WERI-Rb-1 (cell line): ENCODE measurements at places on chromosomes 2 and 18.

DNA sequence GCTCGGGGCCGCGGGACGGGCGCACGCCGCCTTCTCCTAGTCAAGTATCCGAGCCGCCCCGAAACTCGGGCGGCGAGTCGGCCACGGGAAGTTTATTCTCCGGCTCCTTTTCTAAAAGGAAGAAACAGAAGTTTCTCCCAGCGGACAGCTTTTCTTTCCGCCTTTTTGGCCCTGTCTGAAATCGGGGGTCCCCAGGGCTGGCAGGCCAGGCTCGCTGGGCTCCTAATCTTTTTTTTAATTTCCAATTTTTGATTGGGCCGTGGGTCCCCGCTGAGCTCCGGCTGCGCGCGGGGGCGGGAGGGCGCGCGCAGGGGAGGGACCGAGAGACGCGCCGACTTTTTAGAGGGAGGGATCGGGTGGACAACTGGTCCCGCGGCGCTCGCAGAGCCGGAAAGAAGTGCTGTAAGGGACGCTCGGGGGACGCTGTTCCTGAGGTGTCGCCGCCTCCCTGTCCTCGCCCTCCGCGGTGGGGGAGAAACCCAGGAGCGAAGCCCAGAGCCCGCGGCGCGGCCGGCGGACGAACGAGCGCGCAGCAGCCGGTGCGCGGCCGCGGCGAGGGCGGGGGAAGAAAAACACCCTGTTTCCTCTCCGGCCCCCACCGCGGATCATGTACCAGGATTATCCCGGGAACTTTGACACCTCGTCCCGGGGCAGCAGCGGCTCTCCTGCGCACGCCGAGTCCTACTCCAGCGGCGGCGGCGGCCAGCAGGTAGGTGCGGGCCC is 617 bp downstream of the FOSL2 start:
- DNase-seq: peak; percentile 72

GRCh38 chr2:233271693-233272092 is 20.2 kb downstream of the ATG16L1 start:
- no peak for DNase-seq

DNA sequence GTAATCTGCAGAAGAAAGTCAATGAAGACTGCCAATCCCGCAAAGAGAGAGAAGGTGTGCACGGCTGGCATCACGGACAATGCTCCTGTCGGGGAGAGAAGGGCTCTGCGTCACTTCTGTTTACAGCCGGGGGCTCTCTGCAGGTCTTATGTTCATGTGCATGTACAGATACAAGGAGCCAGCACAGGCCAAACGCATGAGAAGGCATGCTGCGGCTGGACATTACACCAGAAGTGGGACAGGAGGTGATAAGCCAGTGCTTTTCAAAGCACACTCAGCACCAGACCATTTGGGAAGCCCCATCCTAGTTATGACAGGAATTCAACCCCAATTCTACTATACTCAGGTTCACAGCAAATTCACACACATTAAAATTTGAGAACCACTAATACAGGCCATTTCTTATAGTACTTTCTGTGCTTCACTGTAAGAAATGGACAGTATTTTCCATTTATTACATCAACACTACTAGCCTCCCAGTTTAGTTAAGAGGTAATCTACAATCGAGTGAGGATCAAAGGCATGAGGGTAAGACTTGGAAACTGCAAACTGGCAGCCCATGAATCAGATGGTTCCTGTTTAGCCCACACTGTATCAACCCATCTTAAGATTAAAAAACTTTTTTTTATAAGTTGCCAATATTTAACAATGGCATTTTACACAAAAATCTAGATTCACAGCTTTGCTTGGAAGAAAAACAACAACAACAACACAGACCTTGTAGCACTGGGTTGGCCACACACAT is 38.2 kb downstream of the RMC1 start:
- DNase-seq: no peak

DNA sequence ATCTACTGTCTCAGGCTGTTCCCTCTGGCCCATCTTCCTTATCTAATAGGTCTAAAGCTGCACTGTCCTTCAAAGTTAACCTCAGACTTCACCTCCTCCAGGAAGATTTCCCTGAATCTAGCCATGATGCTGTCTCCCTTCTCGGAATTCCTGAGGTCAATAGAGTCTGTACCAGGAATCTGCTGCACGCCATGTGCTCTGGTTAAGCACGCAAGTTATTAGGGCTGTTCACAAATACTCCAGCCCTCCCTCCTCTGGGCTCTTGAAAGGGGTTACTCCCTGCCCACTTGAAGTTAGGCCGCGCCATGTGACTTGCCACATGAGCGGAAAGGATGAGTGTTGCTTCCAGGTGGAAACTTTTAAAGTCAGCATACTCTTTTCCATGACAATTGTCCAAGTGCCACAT is 43.6 kb downstream of the MCFD2 start:
- no peak for DNase-seq

DNA sequence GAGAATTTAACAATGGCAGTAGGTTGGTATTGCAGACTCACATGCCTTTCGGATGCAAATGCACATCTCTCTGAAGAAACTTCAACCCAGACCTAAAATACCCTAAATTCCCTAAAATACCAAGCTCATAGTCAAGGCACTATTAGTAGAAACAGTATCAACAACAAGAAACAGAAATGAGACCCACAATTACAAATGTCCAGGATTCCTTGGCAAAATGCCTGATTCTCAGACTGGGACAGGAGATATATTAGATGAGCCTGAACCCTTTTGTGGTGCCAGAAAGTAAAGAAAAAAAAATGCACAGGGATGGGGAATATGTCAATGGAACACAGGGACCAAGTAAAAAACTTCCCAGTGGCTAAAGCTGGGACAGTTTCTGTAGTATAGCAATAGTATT is 77.2 kb downstream of the NAT8 start:
- no peak for DNase-seq

DNA sequence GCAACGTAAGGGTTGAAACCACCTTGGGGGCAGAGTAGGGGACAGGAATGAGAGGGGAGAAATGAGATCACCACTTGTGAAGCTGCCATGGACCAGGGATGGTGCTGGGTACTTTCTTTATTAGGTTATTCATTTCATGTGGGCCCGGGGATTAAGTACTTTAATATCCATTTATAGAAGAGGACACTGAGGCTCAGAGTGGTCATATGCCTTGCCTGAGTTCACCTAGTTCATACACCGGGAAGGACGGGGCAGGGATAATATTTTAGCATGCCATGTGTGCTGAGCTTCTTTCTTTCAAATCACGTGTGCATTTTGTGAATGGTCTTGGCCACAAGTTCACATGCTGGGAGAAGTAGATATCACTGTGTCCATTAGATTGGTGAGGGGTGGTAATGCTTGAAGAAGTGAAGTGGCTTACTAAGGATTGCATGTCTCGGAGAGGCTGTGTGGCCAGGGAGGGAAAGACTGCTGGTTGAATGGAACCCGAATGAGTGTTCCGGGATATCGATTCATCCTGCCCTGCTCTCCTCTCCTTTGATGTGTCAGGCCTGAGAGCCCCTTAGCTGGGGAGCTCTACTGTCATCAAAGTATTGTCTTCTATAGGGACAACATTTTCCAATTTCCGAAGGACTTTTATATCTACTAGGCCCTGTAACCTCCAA is 187.1 kb downstream of the MYCN start:
- DNase-seq: no peak

- no peak for DNase-seq
Measured at GRCh38 chr2:195838002-195838401, 181.0 kb downstream of the SLC39A10 start.

DNA sequence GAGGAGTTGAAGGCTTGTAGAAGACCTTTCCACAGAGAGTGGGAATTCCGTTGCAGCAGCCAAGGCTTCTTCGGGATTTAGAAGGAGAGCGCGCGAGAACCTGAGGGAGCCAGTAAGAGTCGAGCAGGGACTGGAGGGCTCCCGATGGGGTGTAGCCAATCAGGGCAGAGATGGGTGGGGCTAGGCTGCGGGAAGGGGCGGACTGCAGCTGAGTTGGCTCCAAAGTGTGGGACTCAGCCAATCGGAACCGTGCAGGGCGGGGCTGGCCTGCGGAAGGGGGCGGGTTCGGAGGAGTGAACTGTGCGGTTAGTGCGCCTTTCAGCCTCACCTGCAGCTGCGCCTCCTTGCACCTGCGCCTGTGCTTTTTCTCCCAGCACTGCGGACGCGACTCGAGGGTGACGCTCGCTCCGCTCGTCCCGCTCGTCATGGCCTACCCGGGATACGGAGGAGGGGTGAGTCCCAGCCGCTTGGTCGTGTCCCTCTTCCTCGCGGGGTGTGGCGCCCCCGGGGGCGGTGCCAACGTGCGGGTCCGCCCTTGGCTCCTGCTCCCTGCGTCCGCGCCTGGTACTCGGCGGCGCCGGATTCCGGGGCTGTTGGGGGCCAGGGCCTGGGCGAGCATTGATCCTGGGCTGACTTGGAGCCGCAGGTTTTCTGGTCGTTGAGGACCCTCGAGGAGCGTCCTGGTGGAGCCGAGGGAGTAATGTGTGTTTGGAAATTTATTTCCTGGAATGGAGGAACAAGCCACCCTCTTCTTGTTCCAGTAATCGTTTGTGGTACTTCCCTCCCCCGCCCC is at the start of gene GCA:
Gene GCA (plus strand): TSS at position 309 of the 793 bp plus-strand sequence. CDS start 117 bp downstream, at position 426.
- DNase-seq: peak; percentile 98

GRCh38 chr2:78973630-78974029 is 51.9 kb upstream of the REG3G start:
- DNase-seq: no peak

DNA sequence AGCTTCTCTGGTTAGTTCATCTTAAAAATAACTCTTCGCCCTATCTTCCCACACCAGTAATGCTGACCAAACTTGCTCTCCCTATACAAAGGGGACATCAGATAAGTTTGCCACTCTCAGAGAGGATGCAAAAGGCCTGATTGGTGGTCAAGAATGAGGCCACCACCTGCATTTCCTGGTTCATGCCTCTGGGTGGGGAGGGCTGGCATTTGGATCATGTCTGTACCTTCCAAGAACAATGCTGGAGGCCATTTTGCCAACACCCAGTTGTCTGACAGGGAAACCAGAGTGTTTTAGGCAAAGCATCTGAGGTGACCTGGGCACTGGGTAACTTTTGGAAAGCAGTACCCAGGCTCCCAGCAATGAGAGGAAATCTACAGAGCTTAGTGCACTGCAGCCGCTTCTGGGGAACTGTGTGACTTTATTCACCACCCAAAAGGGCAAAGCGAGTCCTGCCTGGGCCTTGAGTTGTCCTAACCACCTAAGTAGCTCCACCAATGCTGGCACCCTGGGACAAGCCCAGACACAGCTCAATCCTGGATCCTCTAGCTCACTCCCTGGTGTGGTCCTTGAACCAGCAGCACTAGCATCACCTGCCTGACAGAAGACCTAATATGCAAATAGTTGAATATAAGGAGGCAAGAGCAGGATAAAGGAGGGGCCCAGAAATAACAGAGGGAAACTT is 35.1 kb downstream of the CAPN13 start:
- no peak for DNase-seq

DNA sequence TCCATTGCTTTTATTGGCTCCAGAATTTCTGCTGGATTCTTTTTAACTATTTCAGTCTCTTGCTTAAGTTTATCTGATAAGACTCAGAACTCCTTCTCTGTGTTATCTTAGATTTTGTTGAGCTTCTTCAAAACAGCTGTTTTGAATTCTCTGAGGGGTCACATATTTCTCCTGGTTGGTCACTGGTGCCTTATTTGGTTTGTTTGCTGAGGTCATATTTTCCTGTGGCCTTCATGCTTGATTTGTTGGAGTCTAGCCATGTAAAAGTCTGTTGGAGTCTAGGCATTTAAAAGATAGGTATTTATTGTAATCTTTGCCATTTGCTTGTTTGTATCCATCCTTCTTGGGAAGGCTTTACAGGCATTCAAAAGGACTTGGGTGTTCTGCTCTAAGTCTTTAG is 398.7 kb downstream of the DSEL start:
- DNase-seq: no peak

GRCh38 chr18:65221736-65222135 is 529.1 kb upstream of the CDH7 start:
- DNase-seq: no peak

DNA sequence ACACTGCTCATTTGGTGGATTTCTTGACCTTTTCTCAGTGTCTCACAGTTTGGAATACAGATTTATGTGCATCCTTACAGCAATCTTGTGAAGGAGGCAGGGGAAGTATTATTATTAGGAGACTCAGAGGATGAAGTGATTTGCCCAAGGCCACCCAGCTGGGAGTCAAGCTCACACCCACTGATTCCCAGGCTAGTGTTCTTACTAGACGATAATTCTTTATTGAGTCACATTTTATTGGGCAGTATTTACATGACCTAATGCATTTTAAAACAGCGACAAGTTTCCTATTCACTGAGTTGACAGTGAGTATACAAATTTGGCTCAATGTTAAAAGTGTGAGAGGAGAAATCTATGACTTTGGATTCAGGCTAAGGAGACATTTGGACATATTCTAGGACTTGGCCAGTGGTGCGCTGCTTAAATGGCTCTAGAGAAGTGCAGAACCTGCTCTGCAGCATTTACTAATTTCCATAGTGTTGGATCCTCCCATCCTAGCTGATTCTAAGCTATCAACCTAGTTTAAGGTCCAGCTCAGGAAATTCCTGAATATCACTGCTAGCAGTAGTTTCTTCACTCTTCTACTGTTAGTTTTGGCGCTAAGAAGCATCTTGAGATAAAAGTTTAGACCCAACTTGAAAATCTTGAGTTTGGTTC is 199.3 kb downstream of the MTX2 start:
- DNase-seq: no peak

DNA sequence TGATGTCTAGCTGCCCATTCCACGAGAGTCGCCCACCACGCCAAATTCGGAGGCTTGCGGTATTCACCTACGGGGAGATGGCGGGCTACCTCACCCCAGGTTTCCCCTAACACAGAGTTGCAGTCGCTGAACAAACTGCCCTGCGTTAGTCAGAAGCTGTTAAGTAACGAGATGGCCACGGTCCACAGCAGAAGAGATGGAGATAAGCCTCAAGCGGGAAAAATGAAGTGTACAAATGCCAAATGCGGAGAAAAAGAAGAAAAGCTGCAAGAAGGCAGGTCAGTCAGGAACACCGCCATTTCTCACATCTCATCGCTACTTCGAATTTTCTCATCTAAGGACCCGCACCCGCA is 425 bp downstream of the ASB3 start:
- DNase-seq: peak; percentile 37
